ENCODE measurements at places on chromosomes 2 and 18.

- DNase-seq, result no peak
Observed at GRCh38 chr18:63997041-63997440, 27.2 kb downstream of the SERPINB8 start.

- DNase-seq, result no peak
Observed at GRCh38 chr2:109349503-109350465, 220.8 kb downstream of the SH3RF3 start.

- no peak for DNase-seq
Observed at GRCh38 chr2:170567429-170567828, 147.7 kb upstream of the SP5 start.

DNA sequence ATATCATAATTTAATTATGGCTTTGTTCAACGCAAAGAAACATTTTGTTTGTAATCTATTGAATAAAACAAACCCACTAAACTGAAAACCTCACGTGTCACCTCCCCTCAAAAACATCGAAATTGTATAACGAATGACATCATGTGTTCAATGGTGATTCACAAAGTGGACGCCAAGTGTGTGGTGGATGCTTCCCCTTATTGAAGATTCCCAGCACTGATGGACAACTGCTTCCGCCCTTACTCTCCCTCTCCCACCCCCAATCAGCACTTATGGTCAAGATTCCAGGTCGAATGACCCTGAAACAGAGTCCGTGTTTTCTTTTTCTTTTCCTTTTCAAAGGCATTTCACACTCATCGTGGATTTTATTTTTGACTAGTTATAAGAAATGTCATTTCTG lies 383.0 kb upstream of the SMIM21 start:
- DNase-seq, result no peak

GRCh38 chr2:81467096-81467495 lies 1162.5 kb upstream of the LRRTM1 start:
- no peak for DNase-seq

DNA sequence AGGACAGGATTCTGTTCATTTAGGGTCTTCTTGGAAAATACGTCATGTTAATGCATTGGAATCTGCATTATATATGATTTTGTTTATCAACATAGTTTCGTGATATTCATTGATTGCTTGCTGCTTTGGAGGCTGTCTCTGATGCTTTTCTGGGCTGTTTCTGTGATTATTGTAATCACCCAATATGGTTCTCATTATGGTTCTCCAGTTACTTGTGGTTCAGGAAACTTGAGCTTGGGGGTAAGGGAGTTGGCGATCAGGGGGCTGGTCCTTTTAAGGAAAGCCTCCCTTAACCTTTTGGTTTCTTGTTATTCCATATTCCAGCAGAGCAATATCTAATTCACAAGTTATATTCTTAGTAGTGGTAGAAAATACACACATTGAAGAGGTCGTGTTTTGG lies 17.4 kb upstream of the STON1 start:
- DNase-seq, result no peak

GRCh38 chr2:240926516-240927389 lies 20.6 kb downstream of the CROCC2 start:
- no peak for DNase-seq

DNA sequence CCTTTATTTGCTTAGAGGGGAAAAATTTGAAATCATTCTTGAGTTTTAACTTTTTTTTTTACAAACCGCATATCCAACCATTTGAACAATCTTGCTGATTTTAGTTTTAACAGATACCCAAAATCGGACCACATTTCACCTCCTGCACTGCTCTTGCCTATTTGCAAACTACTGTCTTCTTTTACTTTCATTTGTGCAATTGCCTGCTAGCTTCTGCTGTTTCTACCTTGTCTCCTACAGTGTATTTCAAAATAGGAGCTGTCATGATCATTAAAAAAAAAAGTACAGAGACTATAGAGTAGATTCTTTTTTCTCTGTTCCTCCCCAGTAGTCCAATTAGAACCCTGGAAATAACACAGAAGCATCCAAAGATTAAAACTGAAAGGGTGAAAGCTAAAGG lies 1081.2 kb downstream of the SOCS6 start:
- DNase-seq, result no peak

DNA sequence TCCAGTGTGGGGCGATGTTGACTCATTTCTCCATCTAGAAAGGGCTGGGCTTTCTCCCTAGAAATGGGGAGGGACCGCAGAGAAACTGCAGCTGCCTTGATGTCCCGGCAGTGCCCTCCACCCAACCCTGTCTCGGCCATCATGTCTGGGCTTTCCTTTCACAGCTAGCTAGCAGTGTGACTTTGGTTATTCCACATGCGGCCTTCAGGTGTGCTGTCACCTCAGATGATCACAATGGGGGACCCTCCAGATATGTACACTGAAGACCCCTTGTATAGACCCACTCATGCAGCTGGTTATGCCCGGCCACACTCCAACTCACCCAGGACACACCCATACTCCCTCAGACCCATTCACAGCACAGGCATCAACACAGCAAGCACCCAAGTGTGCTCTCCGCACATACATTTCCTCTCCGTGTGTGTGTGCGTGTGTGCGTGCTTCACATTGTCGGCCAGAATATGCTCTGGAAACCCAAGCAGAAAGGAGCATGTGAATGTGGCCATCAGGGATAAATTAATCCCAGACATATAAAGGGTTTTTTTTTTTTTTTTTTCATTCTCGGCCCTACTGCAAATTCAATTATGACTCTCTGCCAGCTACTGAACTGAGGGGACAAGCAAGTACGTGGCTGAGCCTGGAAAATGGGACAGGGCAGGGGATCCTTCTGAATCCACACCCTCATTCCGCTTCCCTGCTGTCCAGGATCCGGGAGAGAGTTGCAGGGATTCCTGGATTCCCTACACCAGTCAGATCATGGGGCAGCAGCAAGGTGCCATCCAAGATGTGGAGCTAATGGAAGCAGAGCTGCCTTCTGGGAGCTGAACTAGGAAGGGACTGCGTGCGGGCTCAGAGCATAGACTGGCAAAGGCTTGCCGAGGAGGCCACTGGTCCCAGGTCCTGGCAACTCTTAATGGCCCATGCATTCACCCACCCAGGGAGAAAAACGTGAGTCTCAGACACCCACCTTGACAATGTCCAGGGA lies 240.2 kb downstream of the DYSF start:
- DNase-seq, result no peak
